ENCODE measurements at places on chromosomes 2 and 18.

DNA sequence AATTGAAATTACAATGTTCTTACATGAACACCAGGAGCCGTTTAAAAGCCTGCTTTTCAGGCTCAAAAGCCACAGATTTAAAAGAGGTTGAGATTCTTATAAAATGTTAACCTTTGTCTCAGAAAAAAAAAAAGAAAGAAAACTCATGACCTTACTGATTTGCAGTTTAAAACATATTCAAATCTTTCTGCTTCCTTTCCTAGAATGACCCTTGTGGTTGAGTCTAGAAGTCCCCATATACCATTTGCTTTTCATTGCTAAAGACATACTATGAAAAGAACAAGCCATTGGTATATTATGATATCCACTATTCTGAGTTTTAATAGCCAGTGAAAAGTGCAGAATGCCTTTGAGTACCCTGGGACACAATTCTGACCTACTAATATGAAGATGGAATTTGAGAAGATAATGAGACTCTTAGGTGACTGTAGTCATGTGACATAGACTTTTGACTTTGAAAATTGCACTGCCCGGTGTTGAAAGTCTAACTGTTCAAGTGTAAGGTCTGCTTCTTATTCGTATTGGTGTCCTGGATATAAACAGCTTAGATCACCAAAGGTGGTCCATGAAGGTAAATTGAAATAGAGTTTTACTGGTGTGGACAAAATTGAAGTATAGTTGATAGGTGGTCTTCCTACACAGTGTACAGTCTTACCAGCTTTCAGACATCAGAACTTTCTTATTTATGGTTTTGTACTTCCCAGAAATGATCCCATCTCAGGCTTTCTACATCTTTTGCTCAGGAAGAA lies 117.0 kb downstream of the DOCK10 start:
- no peak for DNase-seq

DNA sequence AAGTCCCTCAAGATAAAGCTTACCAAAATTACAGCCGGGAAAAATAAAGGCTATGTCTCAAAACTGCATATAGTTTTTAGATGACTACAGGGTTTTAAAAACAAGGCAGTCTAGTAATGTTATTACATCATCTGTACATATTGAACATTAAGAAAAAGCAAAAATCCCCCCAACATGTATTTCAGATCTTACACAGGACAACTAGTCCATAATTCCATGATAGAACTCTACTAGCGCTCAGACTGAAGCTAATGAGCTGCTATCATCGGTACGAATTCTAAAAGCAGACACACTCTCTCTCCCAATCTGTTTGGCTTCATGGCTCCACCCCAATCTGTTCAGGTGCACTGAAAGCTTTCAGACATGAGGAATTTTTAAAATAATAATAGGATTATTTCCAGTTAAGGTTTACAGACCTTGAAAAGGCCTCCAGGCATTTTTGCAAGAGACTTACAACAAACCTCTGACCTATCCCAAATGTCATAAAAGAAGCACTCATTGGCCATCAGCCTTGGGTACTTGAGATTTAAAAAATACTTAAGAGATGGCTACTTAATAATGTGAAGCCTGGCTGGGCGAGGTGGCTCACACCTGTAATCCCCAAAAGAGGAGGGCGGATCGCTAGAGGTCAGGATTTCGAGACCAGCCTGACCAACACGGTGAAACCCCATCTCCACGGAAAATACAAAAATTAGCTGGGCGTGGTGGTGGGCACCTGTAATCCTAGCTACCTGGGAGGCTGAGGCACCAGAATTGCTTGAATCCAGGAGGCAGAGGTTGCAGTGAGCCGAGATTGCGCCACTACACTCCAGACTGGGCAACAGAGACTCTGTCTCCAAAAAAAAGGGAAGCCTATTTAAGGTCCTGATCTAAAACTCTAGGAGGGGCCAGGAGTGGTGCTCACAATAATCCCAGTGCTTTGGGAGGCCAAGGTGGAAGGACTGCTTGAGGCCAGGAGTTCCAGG lies 2.0 kb downstream of the NPC1 start:
- DNase-seq = no peak

GRCh38 chr2:110810404-110810803 lies 78.0 kb downstream of the ACOXL start:
- no peak for DNase-seq

- no peak for DNase-seq
Observed at GRCh38 chr18:24630346-24630880, 170.0 kb downstream of the HRH4 start.

DNA sequence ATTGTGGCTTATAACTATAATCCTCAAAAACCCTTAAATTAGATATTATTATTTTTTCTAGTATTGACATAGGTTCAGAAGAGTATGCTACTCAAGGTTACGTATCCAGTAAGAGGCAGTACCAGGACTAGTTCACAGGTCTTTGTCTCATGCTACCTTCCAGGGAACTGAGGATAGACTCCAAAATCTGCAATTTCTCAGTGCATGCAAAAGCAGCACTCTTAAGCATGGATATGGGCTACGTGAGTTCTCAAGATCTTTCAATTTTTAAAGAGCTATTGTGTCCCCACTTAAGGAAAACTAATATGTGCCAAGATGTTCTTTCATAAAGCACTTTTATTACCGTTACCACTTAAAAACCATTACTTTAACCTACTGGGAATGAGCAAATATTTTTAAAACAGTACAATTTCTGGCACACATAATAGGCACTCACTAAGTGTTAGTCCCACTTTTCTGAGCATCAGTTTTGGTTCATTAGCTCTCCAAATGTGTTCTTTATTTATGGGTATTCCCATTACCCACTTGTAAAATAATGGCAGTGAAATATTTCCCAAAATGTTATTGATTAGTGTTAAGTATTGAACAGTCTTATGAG lies 113.8 kb upstream of the TTN start:
- DNase-seq = no peak

DNA sequence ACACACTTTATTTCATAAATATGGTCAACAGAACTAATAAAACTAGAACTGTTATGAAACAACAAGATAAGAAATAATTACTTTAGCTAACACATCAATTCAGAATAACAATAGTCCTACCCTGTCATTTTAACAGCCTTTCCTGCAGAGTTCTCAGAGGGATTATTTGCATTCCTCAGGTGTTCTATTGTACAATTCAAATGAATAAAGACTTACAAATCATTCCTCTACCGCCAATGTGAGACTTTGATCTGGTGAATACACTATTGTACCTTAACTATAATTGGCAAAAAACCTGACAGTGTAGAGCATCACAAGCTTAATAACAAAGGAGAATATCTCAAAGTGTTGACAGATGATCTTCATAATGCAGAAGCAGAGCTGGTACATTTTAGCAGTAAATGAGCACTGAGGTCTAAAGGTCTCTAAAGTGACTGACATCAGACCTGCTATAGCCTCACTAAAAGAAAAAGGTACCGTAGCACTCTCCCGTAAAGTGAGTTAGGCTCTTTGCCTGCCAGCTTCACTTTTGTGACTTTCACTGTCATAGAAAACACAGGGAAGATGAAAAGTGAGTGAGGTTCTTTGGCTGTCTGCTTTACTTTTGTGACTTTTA lies 118.8 kb upstream of the SP3 start:
- DNase-seq = no peak

DNA sequence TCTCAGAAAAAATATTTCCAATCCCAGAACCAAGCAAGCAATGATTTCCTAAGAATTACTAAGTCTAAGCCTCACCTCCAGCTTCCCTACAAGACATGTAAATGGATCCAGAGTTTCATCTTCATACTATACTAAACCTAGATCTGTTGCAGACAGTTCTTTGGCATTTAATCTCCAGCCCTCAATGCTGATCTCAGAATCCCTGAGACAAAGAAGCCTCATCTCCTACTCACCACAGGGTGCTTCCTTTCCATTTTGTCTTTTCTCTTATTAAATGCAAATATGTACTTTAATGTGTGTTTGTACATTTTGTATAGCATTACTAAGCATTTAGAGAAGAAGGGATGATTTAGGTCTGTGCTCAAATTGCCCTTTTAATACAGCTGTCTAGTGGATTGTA lies 954.9 kb downstream of the TDRD15 start:
- DNase-seq = no peak

- DNase-seq = no peak
Observed at GRCh38 chr2:164567335-164567989, 53.8 kb downstream of the GRB14 start.

DNA sequence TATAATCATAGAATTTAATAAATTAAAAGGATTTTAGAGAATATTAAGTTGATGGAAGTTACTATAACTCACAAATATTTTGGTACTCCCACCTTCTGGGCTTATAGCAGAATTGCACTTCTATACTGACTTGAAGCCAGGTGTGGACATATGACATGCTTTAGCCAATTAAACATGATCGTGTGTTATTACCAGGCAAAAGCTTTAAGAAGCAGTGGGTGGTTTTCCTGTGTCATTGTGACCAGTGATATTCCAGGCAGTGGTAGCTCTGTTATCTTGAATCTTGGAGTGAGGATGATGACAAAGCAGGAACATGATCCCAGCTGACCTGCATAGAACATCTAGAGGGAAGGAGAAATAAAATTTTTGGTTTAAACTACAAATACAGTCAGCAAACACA lies 370.9 kb upstream of the ZEB2 start:
- DNase-seq = no peak

GRCh38 chr18:70386582-70386981 lies 97.7 kb downstream of the SOCS6 start:
- DNase-seq = no peak

GRCh38 chr2:96261328-96262003 lies 4.3 kb downstream of the TMEM127 start:
- DNase-seq = no peak

DNA sequence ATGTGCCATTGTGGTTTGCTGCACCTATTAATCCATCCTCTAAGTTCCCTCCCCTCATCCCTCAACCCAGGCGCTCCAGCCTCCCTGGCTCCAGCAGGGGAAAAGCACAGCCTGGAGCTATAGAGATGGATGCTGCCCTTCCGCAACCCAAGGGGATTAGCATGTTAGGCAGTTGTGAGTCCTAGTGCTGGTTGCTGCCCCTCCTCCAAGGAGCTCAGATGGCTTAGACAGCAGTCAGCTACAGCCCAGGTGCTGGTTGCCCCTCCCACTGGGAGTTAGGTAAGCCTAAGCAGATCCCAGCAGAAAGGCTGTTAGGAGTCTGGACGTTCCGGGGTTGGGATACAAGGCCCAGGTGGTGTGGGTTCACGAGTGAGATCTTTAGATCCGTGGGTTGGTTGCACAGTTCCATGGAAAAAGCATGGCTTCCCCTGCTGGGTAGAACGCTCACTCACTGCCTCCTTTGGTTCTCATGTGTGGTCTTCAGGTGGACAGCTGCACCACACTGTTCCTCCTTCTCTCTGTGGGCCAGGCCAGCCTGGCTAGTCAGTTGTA lies 446.1 kb downstream of the ZNF804A start:
- no peak for DNase-seq

- DNase-seq = no peak
Observed at GRCh38 chr2:186399082-186399644, 86.9 kb upstream of the ZC3H15 start.

GRCh38 chr2:105969552-105969951 lies 224.5 kb downstream of the UXS1 start:
- no peak for DNase-seq

DNA sequence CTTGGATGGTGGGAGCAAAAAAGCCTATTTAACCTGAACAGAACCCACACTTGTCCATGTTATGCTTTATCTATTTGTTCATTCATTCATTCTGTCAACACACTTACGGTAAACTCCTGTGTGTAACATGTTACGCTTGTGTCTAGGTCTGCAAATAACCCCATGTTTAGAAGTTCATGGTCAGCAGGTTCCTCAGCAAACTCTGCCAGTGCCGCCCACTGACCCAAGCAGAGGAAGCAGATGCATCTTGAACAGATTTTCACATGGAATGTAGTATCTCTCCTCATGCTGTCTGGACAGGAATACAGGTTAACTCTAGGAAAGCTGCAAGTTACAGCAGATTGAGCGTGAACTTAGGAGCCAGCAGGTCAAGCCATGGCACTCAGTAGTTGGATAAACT lies 213.7 kb upstream of the COPS8 start:
- no peak for DNase-seq

All from SW 1271 (cell line).